ENCODE measurements at places on chromosomes 12 and 14.
A peak's percentile ranks its signal among the peaks of the same experiment; 100 is the strongest.

GRCh38 chr12:47155457-47156166 is 75.9 kb upstream of the AMIGO2 start:
- DNase-seq, result peak; percentile 56

DNA sequence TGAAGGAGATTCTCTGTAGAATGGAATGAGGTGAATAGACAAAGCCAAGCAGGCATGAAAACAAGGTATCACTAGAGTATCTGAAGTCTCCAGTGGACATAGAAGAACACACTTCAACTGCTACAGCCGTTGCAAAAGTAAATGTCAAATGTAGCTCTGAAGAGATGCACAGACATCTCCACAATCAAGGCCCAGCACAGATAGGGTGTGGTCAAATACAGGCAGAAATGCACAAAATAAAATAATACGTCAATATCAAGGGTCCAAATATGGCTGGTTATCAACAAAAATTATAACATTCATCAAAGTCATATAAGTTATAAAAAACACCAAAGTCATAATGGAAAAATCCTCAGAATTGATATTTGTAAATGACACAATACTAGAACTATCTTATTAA is 1107.3 kb downstream of the TMEM121 start:
- no peak for DNase-seq

- peak; percentile 71 for DNase-seq
Measured at GRCh38 chr14:22982477-22983245, at the start of gene AJUBA. AJUBA (minus strand) TSS chr14:22982551; CDS start chr14:22982266, 285 bp downstream.

- DNase-seq, result peak; percentile 81
Measured at GRCh38 chr14:103423050-103423461, 37.8 kb downstream of the MARK3 start.

GRCh38 chr14:73368616-73369015 is 89.7 kb downstream of the NUMB start:
- DNase-seq, result no peak

DNA sequence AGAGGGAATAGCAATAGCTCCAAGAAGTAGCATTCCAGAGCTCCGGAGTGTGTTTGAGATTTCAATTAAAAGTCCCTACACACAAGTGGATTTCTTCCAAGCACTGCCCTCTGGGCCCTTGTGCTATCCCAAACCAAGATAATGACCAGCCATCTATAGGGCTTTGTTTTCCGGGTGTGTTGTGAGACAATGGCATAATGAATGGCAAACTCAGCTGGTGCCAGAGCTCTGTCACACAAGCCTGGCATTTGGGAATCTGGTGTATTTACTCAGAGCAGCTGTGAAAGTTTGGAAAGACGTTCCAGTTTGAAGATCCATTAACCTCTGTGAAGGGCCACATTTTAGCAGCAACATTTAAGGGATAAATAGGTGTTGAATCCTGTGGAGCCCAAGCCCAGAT is 61.2 kb upstream of the TMTC2 start:
- DNase-seq, result no peak

- DNase-seq, result no peak
Measured at GRCh38 chr12:25256826-25257225, 6.1 kb upstream of the KRAS start.

DNA sequence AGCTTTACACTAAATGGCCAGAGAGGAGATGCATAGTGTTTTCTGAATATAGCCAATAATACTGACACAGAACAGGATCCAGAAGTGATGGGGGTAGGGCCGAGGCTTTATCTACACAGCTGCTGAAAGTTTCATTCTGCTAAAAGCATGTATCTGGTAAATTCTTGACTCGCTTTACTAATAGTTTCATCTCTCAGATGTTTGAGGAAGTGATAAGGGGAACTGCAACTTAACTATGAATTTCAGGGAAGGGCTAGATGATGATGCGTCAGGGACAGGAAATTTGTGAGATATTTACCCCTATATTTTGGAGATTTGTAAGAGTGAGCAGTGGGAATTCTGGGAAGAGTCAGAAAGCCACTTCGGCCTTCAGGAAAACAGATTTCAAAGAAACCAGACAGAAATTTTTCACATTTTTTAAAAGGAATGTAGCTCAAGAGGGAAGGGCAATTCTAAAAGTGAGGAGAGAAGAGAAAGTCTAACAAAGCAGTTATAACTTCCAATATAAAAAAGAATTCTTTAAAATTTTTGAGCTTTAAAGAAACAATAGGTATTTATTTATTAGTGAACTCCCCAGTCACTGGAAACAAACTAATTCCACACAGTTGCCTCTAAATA is 243.1 kb downstream of the BCAT1 start:
- no peak for DNase-seq

GRCh38 chr14:61188196-61188595 is 92.9 kb downstream of the TMEM30B start:
- no peak for DNase-seq

GRCh38 chr14:70934502-70935134 is 27.4 kb downstream of the PCNX1 start:
- DNase-seq, result peak; percentile 47

GRCh38 chr14:54338696-54339317 is 58.0 kb upstream of the CDKN3 start:
- peak; percentile 66 for DNase-seq

DNA sequence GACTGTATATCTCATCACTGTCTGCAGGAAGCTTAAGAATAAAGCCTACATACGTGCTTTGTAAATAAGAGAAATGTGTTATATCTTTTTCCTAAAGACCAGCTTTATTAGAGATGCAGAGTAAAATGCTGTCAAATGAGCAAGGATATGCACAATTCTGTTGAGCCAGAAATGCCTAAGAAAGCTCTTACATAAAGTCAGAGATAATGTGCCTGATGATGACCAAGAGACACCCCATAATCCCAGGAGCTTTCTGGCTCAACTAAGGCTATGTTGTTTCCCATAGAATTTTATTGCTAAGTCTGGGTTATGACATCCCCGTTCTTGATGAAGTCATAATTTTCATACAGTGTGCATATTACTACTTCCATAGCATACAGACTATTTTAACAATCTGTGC is 209.9 kb downstream of the GALC start:
- DNase-seq, result no peak

All from renal cortical epithelial cell (primary cell).